Ovary (tissue), 10 donors: ENCODE measurements at places on chromosomes 7 and 10. TPM values are rescaled to one million over a fixed set of nuclear protein-coding genes. Genes with fewer than 3 reads are reported as not detected.

POU6F2 gene
- 2.0 TPM for total RNA-seq

SYT15B gene
- total RNA-seq = 3.8 TPM

GIMAP8 gene
- total RNA-seq = 10.3 TPM

ACTL6B gene
- not detected for total RNA-seq

NUTM2E gene
- not detected for total RNA-seq

FAM241B gene
- total RNA-seq = 1.4 TPM

AKR1B15 gene
- total RNA-seq = not detected

ITGB1 gene
- total RNA-seq = 239 TPM

ACTR3C gene
- 10.3 TPM for total RNA-seq

HOXA2 gene
- 5.6 TPM for total RNA-seq

MRLN gene
- not detected for total RNA-seq

C7orf33 gene
- not detected for total RNA-seq

SNX8 gene
- total RNA-seq = 3.2 TPM
